ENCODE measurements at places on chromosomes 1 and 21.

DNA sequence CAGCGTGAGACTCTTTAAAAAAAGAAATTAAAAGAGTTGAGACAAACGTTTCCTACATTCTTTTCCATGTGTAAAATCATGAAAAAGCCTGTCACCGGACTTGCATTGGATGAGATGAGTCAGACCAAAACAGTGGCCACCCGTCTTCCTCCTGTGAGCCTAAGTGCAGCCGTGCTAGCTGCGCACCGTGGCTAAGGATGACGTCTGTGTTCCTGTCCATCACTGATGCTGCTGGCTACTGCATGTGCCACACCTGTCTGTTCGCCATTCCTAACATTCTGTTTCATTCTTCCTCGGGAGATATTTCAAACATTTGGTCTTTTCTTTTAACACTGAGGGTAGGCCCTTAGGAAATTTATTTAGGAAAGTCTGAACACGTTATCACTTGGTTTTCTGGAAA lies 31.2 kb downstream of the IFNAR1 start:
- DNase-seq: no peak

DNA sequence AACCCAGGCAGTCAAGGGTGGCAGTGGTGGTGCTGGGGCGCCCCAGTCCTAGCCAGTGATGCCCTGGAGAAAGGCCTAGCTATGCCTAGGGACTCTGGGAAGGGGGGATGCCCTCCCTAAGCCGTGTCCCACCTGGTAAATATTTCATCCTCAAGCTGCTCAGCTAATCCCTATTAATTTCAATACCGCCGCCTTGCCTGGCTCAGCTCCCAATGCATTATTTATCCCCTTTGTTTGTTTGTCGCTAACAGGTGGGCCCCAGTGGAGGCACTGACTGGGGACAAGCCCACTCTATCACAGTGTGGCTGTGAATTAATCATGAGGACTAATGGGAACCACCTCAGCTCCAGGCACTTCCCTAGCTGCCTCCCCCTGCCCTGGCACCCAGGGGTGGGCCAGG lies 22.5 kb downstream of the DMAP1 start:
- no peak for DNase-seq

DNA sequence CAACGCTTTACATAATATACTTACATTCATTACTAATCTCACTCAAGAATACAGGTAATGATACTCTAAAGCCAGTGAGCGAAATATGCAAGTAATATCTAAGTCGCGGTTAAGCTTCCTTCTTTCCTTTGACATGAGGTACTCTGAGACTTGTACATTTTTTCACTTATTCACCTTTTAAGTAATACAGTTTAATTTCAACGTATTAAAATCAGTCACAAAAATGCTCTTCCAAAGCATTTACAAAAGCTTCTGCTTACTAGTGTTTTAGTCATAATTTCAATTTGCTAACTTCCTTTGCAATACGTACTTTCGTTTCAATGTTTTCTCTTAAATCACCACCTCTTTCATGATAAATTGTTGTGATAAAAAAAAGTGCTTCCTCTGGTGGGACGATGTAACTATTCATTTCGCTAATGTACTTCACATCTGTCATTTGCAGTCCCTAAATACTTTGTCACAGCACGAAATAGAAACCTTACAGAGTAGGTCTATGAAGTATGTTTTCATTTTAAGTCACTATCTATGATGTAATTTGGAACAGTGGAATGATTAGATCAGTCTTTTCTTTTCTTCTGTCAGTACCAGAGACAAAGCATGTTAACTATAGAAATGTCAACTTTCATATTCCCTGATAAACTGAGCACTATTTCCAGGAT lies 34.0 kb upstream of the ADGRL4 start:
- DNase-seq: no peak

GRCh38 chr21:16633831-16634459 lies 878.9 kb upstream of the CXADR start:
- peak; percentile 80 for DNase-seq

DNA sequence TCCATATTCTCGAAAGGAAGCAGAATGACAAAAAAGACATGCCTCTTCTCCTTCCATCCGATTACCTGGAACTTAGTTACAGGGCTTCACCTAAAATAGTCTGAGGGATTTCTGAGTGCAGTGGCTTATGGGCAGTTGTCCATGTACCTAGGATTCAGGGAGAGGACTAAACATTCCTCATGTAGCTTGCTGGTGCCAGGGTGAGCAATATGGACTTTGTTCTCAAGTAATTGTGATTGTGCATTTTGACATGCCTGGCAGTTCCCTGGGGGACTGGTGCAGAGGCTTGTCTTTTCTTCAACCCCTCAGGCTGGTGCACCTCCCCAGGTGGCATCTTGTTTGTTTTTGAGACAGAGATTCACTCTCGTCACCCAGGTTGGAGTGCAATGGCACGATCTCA lies 6.1 kb upstream of the PSEN2 start:
- DNase-seq: no peak
